NCI-H446 treated with DMSO at 0.1 percent for 48 hours (cell line): ENCODE measurements at places on chromosomes 11 and 22.

GRCh38 chr11:36139767-36140166, 149.5 kb downstream of the COMMD9 start:
- DNase-seq = no peak

- no peak for DNase-seq
Observed at GRCh38 chr11:60890696-60891095, 15.7 kb downstream of the PRPF19 start.

- DNase-seq = no peak
Observed at GRCh38 chr11:78147807-78148206, 8.4 kb upstream of the ALG8 start.

DNA sequence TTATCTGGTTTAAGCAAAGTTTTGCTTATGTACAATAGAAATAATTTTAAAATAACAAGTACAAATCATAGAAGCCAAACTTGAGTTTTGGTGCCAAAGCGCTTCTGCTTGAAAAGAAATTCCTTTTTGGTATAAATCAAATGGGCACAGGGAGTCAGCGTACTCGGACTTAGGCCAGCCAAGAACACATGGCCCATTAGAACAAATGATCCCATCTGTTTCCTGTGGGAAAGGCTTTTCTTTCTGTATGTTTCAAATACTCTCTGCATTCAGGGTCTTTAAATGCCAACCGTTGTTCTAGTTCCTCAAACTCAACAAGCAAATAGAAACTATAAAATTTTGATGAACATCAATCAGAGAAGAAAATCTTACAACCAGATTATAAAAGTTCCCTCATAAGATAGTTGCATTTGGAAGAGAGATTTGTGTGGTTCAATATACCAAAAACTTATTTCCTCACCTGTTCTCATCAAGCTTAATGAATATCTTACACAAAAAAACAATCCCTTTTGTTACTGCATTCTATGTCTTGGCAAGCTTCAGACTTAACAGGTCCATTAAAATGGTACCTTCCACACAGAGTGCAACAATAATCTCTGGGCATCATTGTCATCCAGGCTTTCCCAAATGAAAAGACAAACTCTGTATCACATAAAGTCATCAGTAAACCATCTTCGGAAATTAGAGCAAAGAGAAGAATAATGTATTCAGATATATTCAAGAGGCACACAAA, 739.8 kb upstream of the API5 start:
- DNase-seq = peak; percentile 97

DNA sequence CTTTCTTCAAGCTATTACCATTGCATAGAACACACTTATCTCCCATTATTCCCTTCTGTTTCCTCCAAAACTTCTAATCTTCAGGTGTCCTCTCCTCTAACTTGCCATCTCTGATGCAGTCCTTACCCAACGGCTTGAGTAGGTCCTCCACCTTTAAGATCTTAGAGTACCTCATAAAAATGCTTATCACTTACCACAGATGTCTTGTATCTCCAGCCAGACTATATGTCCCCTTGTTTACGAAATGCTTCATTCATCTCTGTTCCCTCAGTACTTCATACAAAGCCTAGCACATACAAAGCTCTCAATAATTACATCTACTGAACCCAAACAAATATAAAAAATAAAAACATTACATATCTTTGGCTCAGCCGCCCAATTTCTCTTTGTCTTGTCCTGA, 49.2 kb downstream of the PAK1 start:
- DNase-seq = no peak

DNA sequence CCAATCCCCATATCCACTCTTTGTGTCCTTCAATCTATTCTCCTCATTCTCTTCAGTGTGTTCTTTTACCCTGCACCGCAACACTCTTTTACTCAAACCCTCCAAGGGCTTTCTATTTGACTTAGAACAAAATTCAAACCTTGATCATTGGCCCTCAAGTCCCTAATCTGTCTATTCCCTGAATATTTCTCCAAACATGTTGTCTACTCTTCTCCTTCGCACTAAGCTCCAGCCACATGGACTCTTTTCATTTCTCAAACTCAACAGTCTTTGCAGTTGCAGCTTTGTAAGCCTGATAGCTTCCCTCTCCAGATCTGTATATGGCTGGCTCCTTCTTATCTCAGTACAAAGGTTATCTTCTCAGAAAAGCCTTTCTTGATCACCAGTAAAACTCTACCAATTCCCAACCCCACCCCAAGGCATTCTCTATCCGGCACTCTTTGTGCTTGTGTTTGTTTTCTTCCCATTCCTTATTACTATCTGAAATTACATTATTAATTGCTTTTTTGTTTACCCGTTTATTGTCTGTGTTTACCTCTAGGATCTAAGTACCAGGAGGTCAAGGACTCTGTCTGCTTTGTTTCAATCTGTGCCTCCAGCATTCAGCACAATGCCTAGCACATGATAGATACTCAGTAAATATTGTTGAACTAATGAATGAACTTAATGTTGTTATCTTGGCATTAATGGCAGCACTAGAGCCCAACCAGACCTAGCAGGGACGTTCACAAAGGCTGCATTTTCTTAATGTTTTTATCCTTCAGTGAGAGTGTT, 147.4 kb downstream of the BBOX1 start:
- DNase-seq = no peak

GRCh38 chr22:26471522-26471921, 12.1 kb downstream of the HPS4 start:
- no peak for DNase-seq

DNA sequence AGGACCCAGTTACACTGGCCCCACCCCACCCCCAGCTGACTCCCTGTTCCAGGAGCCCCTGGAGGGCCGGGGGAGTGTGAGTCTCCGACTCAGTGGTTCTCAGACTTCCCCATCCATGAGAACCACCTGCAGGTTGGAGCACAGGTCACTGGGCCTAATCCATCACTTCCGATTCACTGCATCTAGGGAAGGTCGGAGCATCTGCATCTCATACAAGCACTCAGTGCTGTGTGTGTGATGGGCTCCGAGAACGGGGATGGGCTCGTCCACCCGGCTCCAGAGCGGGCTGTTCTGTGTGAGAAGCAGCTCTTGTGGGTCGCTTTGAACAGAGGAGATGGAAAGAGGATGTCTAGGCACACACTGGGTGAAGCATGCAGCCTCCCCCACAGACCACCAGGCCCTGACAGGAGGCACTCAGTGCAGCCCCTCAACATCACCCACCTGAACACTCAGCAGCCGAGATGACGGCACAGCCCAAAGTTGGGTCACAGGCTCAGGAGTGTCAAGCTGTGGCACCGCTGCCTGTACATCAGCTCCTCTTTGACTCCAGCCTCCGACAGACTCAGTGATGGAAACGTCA, 541.4 kb downstream of the BRD1 start:
- DNase-seq = no peak

DNA sequence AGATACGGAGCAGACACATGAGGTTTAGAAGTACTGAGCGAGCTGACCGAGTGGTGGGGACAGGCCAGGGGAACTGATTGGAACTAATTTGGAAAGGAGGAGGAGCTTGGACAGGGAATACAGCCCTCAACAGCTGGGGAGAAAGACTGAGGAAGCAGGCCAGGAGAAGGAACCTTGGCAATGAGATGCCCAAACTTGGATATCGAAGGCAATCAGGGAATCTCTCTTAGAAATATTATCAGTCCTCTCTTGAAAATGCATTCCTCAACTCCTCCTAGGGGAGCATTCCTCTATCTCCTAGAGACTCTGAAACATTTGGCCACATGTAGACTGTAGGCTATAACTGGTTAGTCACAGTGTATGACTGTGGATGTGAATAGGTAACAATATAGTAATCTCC, 284.6 kb downstream of the GUCY1A2 start:
- no peak for DNase-seq

DNA sequence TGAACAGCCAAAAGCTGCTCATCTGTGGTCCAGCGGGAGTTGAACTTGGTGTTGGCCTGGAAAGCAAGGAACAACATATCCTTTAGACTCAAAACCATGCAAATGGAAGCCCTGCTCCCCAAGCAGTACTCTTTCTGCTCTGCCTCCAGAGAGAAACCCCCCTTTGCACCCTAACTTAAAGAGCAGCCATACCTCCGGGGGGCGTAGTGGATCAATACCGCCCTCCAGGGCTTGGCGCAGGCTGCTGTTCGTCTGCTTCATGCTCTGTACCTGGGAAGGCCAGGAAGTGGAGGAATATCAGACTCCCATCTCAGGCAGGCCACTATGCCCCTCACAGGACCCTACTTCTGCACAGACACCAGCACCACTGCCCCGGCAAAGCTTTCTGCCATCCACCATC, 4.3 kb downstream of the RCOR2 start:
- no peak for DNase-seq

DNA sequence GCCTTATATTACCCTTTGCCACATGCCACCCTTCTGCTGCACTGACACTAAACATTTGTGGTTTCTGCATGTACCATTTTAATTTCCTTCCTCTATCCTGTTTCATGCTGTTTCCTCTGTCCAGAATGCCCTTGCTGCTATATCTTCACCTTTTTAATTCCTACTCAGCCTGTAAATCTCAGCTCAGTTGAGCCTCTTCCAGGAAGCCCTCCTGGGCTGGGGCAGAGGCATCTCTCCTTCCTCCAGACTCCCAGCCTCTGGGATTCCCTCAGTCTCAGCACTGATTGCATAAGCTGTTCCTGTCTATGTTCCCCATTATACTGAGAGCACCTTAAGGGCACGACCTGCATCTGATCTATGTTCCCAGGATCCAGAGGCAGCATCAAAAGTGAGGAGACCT, 98.7 kb downstream of the RNF169 start:
- DNase-seq = no peak

- DNase-seq = peak; percentile 10
Observed at GRCh38 chr11:83723999-83724398, 437.8 kb upstream of the CCDC90B start.

- no peak for DNase-seq
Observed at GRCh38 chr11:60951904-60952741, at the start of gene SLC15A3. SLC15A3 (minus strand) TSS chr11:60952176; CDS start chr11:60951551, 625 bp downstream.

DNA sequence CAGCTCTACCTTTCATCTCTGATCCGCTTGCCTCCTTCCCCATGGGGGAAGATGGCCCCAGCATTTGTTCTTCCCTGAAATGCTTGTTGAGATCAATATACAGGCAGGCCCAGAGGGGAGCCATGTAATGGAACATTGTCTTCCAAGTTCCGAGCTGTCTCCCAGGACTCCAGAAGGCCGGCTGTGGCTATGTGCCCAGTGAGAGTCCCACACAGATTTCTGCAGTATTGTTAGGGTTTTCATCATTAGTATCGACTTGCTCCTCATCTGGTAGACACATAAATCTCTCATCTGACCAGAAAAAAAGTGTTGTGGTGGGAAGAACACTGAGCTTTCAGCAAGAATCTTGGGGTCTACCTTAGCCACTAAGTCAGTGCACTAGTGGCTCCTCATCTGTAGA, 163.4 kb downstream of the TRIM29 start:
- peak; percentile 12 for DNase-seq

GRCh38 chr11:20559523-20560300, 39.7 kb upstream of the SLC6A5 start:
- no peak for DNase-seq

- no peak for DNase-seq
Observed at GRCh38 chr11:123702139-123702538, 39.3 kb downstream of the ZNF202 start.

DNA sequence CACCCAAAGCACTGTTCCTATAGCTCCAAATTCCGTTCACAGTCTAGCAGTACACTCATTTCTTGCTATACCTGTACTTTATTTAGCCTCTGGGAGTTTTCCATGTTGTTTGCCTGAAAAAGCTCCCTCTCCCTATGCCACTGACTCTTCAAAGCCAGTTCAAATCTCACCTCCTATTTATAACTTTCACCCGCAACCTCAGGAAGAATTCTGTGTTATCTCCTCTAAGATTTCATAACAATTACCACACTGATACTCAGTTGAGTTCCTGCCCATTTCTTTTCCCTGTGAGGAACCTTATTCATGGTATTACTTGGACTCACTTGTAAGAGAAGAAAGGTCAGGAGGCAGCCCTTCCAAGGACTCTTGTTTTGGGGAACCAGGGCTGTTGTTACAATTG, 25.2 kb downstream of the GDPD4 start:
- no peak for DNase-seq

- no peak for DNase-seq
Observed at GRCh38 chr11:2313051-2313951, 11.5 kb downstream of the TSPAN32 start.

DNA sequence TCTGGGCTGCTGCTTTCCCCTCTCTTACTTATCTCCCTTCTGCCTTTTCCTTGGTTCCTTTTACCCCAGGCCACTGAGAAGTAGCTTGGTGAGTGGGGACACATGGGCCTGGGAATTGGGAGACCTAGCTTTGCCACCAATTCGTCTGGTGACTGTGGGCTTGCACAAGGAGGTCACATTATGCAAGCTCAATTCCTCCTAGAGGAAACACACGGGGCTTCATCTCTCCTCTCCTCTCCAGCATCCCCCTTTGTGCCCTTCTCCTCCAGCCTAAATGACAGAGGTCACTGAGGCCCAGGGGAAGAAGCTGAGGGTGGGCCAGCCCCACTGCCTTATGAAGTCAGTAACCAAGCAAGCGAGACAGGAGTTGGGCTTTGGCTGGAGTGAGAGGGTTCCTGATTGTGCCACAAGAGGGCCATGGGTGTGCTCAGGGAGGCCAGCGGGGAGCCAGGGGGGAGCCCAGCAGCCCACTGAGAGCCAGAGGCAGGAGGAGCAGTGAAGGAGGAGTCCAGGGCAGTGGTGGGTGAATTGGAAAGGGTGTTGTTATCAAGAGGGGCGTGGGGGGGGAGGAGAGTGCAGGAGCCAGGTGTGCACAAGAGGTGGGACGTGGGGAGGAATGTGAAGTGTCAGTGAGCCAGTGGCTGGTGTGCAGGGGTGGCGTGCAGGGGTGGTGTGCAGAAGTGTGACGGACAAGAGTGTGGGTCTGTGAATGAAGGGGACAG, 2.0 kb downstream of the CLCF1 start:
- DNase-seq = no peak

DNA sequence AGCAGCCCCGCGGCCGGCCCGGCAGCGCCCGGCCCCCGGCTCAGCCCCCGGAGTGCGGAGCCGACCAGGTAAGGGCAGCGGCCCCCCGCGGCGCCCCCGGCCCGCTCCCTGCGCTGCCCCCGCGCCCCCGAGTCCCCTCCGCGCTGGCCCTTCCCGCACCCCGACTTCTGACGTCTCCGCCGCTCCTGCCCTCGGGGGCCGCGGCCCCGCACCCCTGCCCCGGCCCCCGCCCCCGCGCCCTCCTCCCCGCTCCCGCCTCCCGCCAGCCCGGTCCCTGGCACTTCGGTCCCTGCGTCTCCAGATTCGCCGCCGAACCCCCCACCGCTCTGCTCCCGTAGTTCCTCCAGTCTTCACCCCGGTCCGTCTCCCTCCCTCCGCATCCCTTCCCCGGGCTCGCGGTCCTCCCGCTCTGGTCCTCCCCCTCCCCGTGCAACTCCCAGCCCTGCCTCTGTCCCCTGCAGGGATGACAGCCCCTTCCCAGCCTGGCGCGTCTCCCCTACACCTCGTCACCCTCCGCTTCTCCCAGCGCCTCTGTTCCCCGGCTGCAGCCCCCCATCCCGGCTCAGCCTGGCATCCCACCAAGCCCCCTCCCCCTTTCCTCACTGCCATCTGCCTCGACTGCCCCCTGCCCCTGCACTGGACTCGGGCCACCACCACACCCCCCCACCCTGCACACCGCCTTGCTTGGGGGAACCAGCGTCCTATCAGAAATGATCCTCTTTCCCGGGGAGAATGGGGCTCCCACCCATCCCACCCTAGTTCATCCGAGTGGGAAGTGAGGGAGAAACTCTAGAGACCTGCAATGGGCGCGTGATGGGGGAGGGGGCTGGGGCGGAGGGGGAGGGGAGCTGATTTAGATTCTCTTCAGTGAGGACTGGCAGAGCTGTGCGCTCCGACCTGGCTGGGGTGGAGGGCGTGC, 531 bp downstream of the GRIK4 start:
- no peak for DNase-seq

GRCh38 chr22:25332386-25332785, 112.9 kb downstream of the CRYBB2 start:
- DNase-seq = no peak
